ENCODE measurements at places on chromosomes 7 and 10. TPM values are rescaled to one million over a fixed set of nuclear protein-coding genes. Genes with fewer than 3 reads are reported as not detected.

Gene IGFBP3
- 3.3 TPM for total RNA-seq

Gene CDH23
- total RNA-seq: 6.0 TPM

Gene CFTR
- total RNA-seq: not detected

Gene ZC3HAV1L
- total RNA-seq: 14.0 TPM

Gene CAMK2B
- total RNA-seq: 0.10 TPM

Gene TMEM270
- not detected for total RNA-seq

Gene ZNF727
- total RNA-seq: 0.15 TPM

Gene LRRC18
- total RNA-seq: not detected

Gene TYW1B
- total RNA-seq: 4.2 TPM

Gene TYW1
- total RNA-seq: 12.7 TPM

Gene PRLHR
- total RNA-seq: not detected

Gene HMX2
- not detected for total RNA-seq

Gene BICC1
- total RNA-seq: not detected

Gene NRF1
- total RNA-seq: 27.4 TPM

Gene SORCS3
- total RNA-seq: 0.05 TPM

Gene CHST15
- total RNA-seq: 0.14 TPM

Gene CALY
- not detected for total RNA-seq

Gene CADPS2
- not detected for total RNA-seq

Gene FGFR2
- not detected for total RNA-seq

Gene KEL
- total RNA-seq: 0.17 TPM

Gene ADAM22
- 1.6 TPM for total RNA-seq

Gene PAPOLB
- total RNA-seq: not detected

Gene RAPGEF5
- total RNA-seq: 0.29 TPM

Gene PLEKHS1
- total RNA-seq: not detected

Gene NXPH1
- total RNA-seq: not detected

Gene HKDC1
- 9.6 TPM for total RNA-seq

Gene DPY19L1
- 18.1 TPM for total RNA-seq

Gene CRPPA
- 0.99 TPM for total RNA-seq

Gene HOGA1
- not detected for total RNA-seq

Gene SCART1
- 2.5 TPM for total RNA-seq

Gene BLNK
- not detected for total RNA-seq

Gene SFXN4
- total RNA-seq: 23.6 TPM

Gene NEUROG3
- total RNA-seq: not detected

Gene PRKG1
- not detected for total RNA-seq

Gene CRCP
- 26.5 TPM for total RNA-seq

Gene KNDC1
- 0.26 TPM for total RNA-seq

Gene DIP2C
- total RNA-seq: 1.6 TPM

Gene TAS2R41
- total RNA-seq: not detected

Gene SH2D4B
- 0.15 TPM for total RNA-seq

Gene SLC16A9
- 0.10 TPM for total RNA-seq

Gene ZNF735
- total RNA-seq: not detected

Gene PRPS1L1
- not detected for total RNA-seq

Gene CCL24
- not detected for total RNA-seq

Gene ITPRID1
- total RNA-seq: not detected

Gene ANKRD1
- not detected for total RNA-seq

Gene TBRG4
- total RNA-seq: 109 TPM

Gene OR2A12
- not detected for total RNA-seq

Gene SORCS1
- total RNA-seq: not detected

Gene PTEN
- total RNA-seq: 75.5 TPM

Gene TMEM236
- total RNA-seq: 0.05 TPM

Gene FOXP2
- total RNA-seq: not detected

Gene ZNF248
- total RNA-seq: 10.6 TPM

Gene COL28A1
- total RNA-seq: not detected

Gene EBLN1
- not detected for total RNA-seq

Gene PPP1R17
- total RNA-seq: not detected

Gene PITX3
- not detected for total RNA-seq

Gene CCDC3
- 0.07 TPM for total RNA-seq

Gene KAZALD1
- 0.96 TPM for total RNA-seq
